ENCODE measurements at places on chromosomes 2 and 18.

DNA sequence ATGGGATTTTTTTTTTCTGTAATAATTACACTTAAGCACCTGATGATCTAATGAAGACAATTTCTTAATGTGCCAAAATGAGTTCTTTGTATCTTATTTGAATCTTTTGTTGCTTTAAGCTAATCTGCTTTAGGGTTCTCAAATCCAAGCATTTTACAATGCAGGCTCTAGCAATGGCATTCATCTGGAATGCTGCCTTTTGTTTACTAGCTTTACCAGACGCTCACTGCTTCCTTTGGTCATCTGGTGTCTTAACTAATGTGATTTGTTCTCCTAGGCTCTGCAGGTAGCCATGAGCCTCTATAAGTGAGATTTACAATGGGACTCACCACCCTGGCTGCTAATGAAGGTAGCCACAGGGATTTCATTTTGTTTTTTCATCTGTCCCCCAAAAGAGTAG is 100.3 kb downstream of the GREB1L start:
- no peak for DNase-seq

DNA sequence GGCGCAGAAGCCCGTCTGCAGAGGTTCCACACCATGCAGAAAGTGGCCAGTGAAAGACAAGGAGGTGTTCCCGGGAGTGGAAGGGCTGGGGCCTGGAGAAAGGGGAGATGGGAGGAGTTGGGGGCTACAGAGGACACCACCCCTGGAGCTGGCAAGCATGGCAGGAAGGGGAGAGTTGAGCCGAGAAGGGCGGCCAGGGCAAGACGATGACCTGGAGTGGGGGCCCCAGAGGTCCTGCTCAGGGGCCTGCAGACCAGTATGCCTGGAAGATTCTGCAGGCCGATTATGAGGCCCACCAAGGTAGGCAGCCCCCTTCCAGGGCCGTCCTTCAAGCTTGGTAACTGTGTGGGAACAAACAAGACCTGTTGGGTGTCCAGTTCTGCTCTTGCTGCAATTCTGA is 33.1 kb downstream of the RBFA start:
- DNase-seq = no peak

DNA sequence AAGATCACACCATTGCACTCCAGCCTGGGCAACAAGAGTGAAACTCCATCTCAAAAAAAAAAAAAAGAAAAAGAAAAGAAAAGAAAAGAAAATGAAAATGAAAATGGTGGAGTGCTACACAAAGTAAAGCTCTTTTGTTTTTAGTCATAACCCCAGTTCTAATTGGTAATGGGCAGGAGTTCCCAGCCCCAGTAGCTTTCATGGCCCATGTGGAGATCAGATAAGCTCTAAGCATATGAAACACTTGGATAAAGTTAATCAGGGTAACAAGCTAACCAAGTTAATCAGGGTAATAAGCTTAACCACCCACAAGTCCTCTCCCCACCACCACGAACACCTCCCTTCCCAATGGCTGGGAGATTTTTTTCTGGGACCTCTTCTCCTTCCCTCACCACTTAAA is 240.8 kb downstream of the BCL11A start:
- DNase-seq = no peak

DNA sequence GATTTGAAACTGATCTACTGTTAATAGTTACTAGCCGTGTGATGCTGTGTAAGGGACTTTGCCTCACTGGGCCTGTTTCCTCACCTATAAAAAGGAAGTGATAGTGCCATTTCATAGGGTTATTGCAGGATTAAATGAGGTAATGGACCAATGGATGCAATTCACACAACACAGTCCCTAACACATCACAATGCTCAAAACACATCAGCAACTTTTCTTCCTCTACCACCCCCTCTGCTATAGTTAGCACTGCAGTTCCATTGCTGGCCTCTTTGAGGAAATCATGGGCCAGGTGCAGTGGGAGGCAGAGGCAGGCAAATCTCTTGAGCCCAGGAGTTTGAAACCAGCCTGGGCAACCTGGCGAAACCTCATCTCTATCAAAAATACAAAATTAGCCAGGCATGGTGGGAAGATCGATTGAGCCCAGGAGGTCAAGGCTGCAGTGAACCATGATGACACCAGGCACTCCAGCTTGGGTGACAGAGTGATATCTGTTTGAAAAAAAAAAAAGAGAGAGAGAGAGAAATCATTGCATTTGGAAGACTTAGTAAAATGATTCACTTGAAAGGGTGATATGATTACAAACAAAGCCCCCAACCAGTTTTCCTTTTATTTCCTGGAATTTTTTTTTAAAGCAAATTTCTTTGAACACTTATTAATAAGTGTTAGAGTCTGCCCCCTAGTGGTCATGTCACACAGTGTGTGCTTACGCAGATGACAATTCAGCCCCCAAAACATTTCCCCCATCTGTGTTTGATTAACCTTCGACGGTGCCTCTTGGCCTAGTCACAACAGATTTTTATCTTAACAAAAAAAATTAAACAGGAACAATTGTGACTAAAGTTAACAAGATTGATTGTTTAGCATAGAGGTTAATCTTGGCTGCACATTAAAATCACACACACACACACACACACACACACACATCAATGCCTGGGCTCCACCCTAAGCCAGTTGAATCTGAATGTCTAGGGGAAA is 88.6 kb upstream of the BCL11A start:
- no peak for DNase-seq

DNA sequence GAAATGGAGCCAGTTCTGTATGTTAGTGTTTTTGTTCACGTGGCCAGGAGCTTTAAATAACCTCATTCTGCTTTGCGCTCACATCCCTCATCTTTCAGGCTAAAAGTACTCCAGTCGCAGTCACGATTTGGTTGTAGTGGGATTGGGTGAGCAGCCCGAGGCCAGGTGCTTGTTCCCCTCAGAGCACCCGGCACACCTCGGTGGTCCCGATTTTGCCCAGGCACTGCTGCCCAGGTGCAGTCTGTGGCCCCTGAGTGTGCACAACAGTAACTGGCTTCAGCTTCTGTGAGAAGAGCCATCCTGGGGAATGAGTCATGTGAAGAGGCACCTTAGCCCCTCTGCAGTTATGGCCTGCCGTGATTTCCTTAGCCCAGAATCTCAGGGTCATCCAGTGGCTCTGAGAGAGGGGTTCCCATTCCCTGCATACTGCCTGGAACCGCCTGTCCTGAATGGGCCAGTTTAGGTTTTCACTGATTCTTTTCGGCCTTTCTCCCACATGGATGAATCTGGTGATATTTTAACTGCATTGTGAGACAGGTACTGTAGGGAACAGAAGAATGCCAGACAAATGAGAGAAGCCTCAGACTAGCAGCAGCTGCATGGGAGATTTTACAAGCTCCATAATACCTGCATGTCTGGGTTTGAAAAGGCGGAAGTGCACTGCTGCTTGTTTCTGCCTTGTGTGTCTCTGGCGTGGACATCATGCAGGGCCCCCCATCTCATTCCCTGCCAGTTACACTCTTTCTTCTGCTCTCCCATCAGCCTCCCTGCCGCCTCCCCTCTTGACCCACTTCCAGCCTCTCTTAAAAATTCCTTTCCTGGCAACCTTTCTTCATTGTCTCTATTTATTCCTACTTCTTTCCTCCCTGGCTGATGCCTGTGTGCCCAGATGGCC is 33.5 kb downstream of the IMPA2 start:
- DNase-seq = no peak

GRCh38 chr2:173972636-173973035 is 7.5 kb upstream of the SP3 start:
- DNase-seq = no peak

DNA sequence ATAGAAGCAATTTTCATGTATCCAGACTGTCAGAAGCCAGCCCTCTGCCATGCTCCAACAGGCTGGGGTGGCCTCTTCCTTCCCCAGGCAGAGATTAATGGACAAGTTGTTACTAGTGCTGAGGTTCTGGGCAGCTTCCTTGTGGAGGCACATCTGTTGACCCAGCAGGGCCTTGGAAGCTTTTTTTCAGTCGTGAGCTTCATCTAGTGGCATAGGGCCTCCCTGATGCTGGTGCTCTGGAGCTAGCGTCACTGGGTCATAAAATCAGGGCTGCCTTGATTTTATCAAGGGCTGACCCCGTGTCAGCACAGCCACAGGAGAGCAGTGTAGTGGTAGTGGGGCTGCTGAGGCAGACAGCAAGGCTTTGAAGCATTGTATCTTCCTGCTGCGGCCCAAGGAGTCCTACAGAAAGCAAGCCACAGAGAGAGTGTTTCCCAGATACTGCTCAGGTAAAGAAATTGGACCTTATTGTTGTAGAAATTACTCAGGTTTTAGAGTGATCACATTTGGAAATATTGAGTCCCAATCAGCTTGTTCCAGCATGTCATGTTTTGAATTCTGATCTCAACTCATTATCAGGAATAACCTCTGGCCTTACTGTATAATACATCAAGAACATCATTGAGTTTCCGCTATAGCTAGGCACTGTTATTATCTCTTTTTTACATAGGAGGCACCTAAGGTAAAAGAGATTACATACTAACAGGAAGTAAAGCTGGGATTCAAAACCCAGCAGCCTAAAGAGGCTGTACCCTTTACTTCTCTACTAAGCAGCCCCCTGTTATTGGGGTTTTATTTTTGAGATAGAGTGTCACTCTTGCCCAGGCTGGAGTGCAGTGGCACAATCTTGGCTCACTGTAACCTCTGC is 92.3 kb upstream of the ALPP start:
- no peak for DNase-seq

DNA sequence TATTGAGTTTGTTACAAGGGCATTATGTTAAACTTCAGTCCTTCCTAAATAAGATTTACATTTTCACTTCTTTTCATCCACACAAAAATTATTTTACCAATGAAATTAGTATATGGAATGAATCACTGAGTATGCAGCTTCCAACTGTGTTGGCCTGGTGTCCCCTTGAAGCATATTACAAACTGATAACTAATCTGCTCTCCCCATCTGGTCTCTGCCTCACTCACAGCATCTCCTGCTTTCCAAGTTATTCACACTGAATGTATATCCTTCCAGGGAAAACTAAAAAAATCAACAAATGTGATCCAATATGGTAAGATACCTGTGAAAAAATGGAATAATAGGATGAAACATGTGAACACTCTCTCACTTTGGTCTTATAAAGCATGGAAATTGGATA is 90.0 kb upstream of the NYAP2 start:
- DNase-seq = no peak

GRCh38 chr2:209823484-209823883 is 51.9 kb downstream of the UNC80 start:
- no peak for DNase-seq

DNA sequence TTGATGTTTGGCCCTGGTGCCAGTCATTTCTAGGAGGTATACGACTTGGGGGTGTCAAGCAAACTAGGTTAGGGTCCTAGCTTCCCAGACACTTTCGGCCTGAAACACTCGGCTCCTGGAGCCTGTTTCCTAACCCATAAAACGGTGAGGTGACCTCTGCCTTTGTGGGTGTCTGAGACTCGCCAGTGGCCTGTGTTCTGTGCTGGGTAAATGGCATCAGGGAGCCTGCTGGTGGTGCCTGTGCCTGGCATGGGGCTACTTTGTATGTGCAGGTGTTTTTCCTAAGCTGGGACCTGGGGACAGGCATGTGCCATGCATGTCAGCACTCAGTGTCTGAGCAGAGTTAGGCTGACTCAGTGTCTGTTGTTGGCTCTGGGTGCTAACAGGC is 139.2 kb downstream of the GLI2 start:
- no peak for DNase-seq

DNA sequence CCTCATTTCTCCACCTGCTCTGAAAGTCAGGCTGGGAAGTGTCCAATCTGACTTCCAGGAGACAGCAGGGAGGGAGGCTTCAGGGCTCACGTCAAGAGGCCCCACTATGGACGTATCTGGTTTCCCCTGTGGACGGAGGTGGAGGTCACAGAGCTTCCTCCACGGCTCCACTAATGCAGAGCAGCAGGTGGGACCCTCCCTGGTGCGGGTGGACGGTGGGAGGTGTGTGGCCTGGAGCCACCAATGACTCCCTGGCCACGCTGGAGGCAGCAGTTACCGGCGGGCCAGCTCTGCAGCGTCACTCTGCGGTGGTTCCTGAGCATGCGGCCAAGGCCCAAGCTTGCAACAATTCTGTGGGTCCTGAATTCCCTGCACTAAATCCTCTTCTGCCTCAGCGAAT is 9.0 kb downstream of the CRACDL start:
- DNase-seq = no peak

- DNase-seq = no peak
Observed at GRCh38 chr2:173221937-173222594, 132.6 kb upstream of the CDCA7 start.

DNA sequence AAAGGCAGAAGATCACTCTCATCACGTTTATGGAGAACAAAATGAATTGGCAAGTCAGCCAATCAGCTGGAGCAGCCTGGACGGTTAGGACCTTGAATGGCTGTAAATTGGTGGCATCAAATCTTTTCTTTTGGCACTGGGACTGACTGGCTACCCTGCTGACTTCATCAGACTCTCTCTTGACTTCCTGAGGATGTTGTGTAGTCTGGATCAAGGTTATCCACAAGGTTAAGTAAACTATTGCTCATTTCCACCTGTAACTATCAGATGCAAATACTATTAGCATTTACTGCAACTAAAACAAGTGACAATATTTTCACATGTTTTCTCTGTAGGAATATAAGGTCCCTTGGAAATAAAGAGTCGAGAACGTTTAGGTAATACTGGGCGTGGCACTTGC is 134.3 kb upstream of the RASGRP3 start:
- no peak for DNase-seq

DNA sequence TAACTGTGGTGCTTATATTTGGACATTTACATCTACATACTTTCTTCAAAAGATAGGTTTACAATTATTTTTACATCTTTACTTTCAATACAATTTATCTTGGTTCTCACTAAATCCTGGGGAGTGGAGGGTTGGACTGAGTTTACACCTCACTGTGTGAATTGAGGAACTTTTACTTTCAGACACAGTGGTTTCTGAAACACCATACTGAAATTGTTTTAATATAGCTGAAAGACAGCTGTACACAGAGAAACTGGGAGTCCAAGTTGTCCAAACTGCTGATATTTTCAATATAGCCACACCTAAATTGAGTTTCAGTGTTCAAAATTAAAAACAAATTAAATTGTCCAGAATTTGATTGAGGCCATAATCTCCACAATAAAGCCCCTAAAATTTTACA is 16.8 kb downstream of the KCNH7 start:
- no peak for DNase-seq

GRCh38 chr2:1082456-1083205 is 132.0 kb downstream of the SNTG2 start:
- DNase-seq = no peak

DNA sequence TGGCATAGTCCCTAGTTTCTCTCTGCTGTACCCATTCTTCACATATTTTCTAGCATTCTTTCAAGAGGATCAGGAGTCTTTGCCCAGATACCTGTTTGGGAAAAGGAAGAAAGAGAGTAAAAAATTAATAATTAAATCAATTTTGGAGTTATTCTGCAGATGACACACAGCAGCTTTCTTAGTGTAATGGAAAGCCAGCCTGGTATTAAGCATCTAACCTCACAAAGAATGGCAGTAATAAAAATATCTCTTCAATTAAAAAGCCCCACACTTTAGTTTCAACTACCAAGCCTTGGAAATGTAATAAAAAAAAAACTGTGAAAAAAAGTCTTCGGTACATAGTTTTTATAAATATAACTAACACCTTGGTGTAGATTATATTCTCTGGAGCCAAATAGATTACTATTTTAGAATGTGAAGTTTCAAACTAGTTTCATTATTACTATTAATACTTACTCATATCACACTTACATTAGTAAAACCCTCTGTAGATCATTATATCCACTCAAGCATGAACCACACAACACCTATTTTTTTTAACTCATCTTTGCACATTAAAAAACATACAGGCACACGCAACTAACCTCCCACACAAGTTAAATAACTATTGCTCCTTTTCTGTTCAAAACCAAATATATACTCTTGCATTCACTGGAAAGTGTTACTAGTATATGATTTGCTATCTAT is 90.9 kb downstream of the GPD2 start:
- DNase-seq = no peak
